Stimulated activated CD4-positive, alpha-beta T cell treated with anti-CD3 and anti-CD28 coated beads, Interleukin-1b, Interleukin-23, amount 100 ng/mL, for 48 hours (primary cell): ENCODE measurements at places on chromosomes 3 and 15.

- DNase-seq, result no peak
Measured at GRCh38 chr3:67620869-67621268, 33.5 kb downstream of the SUCLG2 start.

DNA sequence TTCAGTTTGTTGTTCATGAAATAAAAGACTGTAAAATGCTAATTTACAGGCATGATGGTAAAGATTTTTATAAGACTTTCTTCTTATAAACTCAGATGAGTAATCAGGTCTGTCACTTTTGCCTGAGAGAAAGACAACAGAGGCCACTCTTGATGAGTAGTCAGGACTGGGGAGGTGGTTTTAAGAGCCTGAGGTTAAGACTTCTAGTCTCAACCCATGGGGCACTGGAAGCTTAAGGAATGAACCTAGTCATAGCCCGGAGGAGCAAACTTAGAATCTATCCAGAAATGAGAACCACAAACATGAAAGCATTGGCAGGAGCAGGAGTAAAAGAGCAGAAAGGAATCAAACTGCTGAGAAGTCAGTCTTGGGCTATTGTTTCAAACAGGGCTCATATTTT, 846.3 kb upstream of the ARPP21 start:
- no peak for DNase-seq

DNA sequence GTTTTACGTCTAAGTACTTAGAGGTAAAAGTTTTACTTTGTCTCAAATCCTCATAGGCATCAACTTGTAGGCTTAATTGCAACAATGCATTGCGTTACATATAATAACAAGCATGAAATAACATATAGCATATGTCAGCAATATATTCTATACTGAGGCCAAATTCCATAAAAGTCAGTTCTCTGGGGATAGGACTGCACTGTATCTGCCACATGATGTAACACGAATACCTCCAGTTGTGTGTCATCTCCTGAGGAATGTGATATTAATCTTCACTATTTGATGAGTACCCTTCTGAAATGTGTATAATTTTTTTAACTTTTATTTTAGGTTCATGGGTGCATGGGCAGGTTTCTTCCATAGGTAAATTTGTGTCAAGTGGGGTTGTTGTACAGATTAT, 126.4 kb downstream of the IMPG2 start:
- no peak for DNase-seq

- DNase-seq, result no peak
Measured at GRCh38 chr3:99980606-99981005, 133.7 kb downstream of the FILIP1L start.

GRCh38 chr15:93037820-93038705, 50.9 kb downstream of the RGMA start:
- no peak for DNase-seq

DNA sequence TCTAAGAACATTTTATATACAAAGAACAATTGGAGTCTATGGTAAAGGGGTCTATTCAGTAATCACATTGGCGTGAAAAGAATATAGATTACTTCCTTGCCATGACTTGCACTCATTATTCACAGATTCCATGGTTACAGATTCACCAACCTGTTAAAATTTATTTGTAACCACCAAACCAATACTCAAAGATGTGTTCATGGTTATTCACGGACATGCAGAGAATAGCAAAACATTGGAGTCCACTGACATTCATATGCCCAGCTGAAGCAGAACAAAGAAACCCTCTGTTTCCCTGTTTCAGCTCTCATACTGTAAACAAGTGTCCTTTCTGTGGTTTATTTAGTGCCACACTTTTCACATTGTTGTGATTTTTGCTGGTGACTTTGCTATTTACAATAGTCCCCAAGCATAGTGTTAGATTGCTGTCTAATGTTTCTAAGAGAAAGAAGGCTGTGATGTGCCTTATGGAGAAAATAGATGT, 185.8 kb upstream of the TTC14 start:
- DNase-seq, result no peak

GRCh38 chr3:128867200-128868125, 12.0 kb upstream of the ACAD9 start:
- DNase-seq, result no peak

DNA sequence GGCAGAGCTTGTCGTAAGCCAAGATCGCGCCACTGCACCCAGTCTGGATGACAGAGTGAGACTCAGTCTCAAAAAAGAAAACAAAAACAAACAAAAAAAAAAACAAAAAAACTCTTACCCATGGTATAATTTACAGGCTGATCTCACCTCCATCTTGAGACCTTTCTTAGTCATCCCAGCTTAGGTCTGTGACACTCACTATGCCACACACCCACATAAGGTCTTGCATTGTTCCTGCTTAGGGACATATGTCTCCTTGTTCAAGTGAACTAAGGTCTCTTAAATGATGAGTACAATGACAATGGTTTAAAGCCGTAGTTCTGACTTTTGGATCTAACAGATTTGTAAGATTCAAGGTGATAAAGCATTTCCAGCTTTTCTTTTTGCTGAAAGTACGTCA, 360.2 kb upstream of the ARHGEF26 start:
- no peak for DNase-seq

DNA sequence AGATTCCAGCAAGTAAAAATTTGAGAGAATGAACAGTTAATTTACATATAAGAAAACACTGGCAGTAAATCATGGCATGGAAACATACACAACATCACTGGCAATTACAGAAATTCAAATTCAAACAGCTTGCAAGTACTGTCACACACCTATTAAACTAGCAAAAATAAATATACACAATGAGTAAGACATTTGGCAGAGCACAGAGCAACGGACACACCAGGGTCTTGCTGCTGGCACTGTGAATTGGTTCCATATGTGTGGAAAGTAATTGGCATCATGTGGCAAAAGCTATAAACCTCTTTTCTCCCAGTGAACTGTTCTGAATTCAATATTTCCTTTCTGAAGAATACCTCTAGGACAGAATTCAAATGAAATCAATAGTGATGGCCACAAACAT, 78.3 kb downstream of the LRRK1 start:
- no peak for DNase-seq

DNA sequence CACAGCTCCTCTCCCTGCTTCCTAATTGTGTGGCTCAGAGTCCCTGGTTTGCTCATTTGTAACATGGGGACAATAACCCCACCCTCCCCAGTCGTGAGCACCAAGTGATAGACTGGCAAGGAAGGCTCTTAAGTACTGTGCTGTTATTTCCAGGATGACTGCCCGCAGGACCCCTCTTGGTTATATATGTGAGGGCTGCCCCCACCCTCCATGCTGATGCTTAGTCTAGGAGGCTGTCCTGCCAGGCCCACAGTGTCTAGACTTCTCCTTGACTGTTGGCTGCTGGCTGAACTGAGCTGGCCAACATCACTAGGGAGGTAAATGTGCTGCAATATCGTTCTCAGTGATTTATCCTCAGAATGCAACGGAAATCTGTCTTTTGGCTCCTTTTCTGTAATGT, 45.1 kb downstream of the RAB11A start:
- no peak for DNase-seq

DNA sequence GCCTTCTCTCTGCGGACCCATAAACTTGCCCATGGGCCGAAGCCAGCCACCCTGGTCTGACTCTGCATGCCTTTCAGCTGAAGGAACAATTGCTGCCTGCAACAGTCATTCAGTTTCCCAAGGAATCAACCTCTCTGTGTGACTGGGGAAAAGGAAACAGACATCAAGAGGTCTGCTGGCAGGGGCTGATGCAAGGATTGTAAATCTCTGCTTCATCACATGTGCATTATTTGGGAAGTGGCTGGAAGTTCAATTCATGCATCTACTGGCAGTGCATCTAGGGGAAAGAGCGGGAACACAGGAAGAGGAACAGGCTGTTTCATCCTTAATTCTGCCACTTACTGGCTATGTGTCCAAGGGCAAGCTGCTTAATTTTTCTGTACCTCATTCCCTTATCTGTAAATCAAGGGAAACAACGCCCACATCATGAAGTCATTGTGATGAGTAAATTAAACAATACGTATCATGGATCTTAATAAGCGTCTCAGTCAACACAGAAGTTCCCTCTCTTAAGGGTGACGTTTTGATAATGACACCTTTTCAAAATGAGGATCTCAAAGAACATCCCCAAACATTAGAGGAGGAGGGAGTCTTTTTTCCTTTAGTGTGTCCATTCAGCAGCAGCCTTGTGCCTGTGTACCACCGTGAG, 17.4 kb upstream of the ADPGK start:
- no peak for DNase-seq

- no peak for DNase-seq
Measured at GRCh38 chr3:162641317-162641716, 1144.7 kb downstream of the OTOL1 start.

- DNase-seq, result no peak
Measured at GRCh38 chr15:40332113-40332781, 8.5 kb downstream of the CCDC9B start.
